ENCODE measurements at places on chromosomes 5 and 9.

GRCh38 chr9:138022121-138022741 is 144.6 kb downstream of the CACNA1B start:
- no peak for DNase-seq

- no peak for DNase-seq
These were observed 8.3 kb downstream of the UGCG start for GRCh38 chr9:111904891-111905291.

DNA sequence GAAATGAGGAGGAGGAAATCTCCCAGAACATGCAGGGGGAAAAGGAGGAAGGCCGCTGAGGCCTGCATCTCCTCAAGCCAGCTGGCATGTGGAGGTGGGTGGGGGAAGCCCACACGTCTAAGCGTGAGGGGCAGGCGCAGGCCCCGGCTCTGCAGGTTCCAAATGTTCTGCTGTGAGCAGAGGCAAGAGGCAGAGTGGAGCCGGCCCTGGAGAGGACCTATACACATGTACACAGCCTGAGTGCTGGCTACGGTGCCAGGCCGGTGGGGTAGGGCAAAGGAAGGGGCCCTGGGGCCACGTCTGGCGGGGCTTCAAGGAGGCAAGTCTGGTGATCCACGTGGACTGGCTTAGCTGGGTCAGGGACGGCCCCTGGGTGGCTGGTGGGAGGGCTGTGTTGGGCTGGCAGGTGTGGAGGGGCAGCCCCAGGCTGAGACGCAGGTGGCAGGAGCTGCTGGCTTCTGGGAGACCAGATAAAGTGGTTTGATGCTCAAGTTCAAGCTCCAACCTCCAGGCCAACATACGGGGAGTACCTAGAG is 26.4 kb downstream of the LPCAT1 start:
- no peak for DNase-seq

GRCh38 chr5:73295447-73295846 is 122.5 kb downstream of the TMEM174 start:
- no peak for DNase-seq

- no peak for DNase-seq
These were observed 180.4 kb downstream of the SEMA5A start for GRCh38 chr5:9365512-9365911.

DNA sequence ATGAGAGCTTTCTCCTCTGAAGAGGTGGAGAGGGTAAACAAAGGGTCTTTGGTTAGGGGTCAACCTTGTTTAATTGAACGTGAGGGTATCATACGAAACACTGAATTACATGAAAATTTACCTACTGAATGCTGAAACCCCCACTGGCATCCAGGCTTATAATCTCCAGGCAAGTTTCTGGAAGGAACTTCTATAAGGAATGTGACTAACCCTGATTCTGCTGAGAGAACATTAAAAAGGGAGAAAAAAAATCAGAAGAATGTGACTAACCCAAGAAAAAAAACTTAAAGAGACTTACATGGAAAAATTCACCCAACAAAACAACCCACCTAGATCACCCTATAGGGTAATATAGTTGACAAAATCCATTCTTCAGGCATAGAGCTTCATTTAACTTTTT is 55.5 kb downstream of the APC start:
- DNase-seq = peak; percentile 4

DNA sequence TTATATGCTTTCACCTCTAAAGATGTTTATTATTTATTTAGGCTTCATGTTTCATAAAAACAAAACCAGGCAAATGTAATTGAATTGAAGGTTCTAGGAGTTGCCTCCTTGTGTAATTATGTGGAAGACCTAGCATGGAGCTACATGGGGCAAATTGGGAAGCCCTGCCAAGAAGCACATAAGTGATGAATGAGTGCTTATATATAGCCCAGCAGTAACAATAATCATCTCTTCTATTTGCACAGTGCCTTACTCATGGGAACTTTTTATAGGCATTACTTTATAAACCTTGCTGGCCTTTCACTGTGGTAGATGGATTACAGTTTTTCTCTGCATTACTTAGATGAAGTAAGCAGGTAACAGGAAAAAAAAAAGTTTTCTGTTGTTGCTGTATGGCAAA is 40.0 kb upstream of the GRAMD2B start:
- no peak for DNase-seq

GRCh38 chr5:142749321-142749720 is 20.9 kb upstream of the ARHGAP26 start:
- DNase-seq = peak; percentile 39

DNA sequence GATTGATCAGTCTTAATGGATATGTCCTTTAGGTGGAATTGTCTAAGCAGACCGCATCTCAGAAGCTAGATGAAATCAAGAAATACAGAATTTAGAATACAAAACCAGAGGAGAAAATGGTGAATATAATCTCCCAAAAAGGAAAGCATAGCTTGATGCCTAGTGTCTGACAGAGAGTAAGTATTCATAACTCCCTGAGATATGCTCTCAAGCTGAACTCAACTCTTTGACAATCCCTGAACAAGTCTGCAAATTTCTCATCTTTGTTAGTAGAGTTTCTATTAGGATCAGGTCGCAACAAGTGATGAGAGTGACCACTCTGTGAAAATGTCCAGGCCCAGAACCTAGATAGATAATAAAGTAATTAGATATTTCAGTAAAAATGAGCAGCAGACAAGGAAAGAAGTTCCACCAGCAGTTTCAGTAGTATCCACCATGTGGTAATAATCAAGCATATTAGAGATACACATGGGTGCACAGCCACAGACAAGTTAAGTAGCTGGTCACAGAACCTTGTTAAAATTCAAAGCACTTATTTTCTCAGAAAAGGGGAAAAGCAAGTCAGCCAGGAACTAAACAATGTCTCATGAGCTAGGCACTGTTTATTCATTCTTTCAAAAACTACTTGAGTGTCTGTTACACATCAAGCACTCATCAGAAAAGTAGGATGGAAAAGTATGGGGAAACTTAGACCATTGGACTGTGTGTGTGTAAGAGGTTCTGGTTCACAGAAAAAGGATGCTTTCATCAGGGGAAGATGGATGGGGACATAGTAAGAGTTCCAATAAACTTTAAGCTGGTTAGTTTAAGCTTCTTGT is 481.5 kb upstream of the TUSC1 start:
- no peak for DNase-seq

GRCh38 chr9:126842977-126843799 is 17.3 kb upstream of the ZBTB34 start:
- DNase-seq = no peak

GRCh38 chr9:6763244-6763643 is 5.5 kb downstream of the KDM4C start:
- no peak for DNase-seq

DNA sequence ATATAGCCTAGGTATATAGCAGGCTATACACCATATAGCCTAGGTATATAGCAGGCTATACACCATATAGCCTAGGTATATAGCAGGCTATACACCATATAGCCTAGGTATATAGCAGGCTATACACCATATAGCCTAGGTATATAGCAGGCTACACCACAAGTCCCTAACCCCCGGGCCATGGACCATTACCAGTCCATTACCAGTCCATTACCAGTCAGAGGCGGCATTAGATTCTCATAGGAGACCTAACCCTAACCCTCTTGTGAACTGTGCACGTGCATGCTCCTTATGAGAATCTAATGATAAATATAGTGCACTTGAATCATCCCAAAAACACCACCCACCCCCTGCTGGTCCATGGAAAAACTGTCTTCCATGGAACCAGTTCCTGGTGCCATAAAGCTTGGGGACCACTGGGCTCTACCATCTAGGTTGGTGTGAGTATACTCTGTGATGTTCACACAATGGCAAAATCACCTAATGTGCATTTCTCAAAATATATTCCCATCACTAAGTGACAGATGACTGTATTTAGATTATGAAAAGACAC is 4.7 kb downstream of the PLIN2 start:
- no peak for DNase-seq

DNA sequence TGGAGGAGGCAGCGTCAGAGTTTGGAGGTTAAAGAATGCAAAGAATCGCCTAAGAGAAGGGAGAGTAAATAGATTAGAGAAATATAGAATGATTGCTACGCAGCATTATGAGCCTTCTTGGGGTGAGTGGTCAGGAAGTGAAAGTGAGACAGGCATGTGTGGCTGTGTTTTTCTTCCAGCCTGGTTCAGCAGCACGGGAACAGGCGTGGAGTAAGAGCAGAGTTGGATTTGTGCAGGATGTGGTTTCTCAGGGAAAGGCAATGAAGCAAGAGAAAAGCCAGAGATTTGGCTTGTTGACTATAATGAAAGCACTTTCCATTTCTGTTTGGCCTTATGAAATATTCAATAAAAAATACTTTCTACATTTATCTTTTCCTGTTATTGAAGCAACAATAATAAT is 34.3 kb upstream of the FRMD3 start:
- DNase-seq = peak; percentile 93

- DNase-seq = no peak
These were observed 12.2 kb downstream of the ZNF618 start for GRCh38 chr9:113888336-113888735.

- DNase-seq = no peak
These were observed 99.6 kb upstream of the TMEM161B start for GRCh38 chr5:88368201-88368600.

GRCh38 chr9:121840838-121841760 is 189.7 kb downstream of the DAB2IP start:
- DNase-seq = no peak

DNA sequence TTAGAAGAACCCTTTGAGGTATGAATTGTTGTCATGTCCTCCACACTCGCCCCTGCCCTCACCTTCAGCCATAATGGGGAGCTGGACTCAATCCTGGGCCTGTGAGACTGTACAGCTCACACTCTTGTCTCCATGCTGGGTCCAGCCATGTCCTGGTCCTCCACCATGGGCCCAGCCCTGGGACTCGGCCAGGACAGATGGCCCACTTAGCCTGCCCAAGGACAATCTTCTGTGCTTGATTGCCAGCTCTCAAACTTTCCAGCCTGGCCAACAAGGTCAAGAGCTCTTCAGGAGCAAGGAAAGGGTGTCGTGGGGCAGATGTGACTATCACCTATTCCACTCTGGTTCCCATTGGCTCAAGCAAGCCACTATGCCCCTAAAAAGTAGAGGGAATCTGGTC is 90.8 kb downstream of the HRH2 start:
- DNase-seq = no peak

DNA sequence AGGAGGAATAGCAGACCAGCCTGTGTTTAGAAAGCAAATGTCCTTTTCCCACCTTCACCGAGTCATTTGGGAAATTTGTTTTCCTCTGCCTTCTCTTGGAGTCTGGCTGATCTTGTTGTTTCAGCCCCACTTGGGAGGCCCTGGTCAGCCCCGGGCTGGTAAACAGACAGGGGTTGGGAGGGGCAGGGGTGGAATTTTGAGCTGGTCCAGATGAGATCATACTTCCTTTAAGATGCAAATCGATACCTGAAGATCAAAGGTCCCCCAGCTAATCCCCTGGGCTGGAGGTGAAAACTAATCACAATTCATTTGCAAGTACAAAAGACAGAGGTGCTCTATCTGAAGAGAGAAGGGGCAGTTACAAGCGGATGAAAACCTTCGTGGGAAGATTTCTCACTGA is 118.4 kb downstream of the PAPPA start:
- no peak for DNase-seq

GRCh38 chr5:167916261-167916691 is 375.2 kb upstream of the WWC1 start:
- DNase-seq = no peak

DNA sequence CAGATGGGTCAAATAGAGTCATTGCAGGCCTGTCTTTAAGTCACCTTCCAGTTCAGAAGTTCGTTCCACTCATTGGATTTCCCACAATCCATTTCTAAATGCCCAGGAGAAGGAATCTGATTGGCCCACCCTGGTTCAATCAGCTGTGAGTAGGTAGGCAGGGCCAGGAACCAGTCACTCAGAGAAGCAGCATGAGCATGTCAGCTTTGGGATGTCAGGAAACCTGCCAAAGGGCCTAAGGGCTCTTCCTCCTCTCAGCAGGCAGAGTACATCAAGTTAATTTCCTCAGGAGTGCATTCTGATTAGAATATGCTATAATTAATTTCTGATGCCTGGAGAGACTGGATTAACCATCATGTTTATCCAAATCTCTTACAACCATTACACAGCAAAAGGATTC is 412.9 kb upstream of the CCNH start:
- DNase-seq = no peak

GRCh38 chr9:136991993-136992818 is at the start of gene PAXX:
Gene PAXX (plus strand): TSS chr9:136992422. CDS start chr9:136992444, 22 bp downstream.
- peak; percentile 87 for DNase-seq

GRCh38 chr5:26763215-26763614 is 275.2 kb downstream of the CDH9 start:
- no peak for DNase-seq

DNA sequence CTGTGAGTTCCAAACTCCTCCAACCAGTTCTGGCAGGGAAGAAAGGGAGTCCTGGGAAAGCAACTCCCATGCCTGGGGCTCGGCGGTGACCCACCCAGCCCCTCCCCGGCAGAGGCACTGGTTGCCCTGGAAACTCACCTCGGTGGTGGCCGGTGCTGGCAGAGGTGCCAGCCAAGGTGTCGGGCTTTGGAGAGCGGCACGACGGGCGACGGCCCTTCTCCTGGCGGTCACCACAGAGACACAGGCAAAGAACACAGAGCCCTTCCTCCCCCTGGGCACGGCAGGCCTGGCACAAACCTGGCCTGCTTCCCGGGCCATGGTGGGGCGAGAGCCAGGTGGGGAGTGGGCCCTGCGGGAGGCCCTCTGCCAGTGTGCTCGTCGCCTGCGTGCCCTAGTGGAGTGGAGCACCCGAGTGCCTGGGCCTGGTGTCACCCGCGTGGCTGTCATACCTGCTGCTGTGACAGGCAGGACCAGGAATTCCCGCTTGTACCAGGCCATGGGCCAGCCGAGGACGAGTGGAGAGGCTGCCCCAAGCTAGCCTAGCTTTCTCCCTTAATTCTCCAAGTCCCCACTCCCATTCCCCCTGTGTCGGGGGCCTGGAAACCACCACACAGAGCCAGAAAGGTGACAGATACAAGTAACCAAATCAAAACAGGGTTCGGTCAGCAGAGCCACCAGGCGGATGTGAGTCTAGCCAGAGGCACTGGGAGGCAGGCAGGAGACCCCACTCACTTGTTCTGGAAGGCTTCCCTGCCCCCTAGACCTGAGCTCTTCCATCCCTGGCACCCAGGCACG is 8.2 kb upstream of the RALGDS start:
- no peak for DNase-seq

GRCh38 chr9:130561056-130561455 is 18.3 kb upstream of the FUBP3 start:
- DNase-seq = no peak

- no peak for DNase-seq
These were observed 20.6 kb upstream of the NNT start for GRCh38 chr5:43582082-43583005.

GRCh38 chr9:131012023-131012334 is 3.0 kb downstream of the LAMC3 start:
- DNase-seq = peak; percentile 29

DNA sequence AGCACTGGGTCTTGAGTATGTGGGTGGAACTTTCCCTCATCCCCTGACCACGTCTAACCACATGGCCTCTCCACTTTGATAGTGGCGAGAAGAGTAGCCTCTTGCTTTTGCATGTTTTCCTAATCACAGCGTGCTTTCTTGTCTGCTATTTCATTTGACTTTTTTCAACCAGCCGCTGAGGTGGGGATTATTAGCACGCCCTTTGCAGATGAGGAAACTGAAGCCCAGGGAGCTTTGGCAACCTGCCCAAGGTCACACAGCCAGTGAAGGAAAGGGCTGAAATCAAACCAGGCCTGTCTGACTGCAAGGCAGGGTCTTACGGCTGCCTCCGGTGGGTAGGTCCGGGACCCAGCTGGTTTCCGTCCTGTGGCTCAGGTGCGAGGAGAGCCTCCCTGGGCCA is 106.5 kb upstream of the MSX2 start:
- peak; percentile 11 for DNase-seq

All from amniotic epithelial cell (primary cell).